Activated effector memory CD4-positive, alpha-beta T cell treated with Interleukin-2 at 50 U/mL for 16 hours (primary cell): ENCODE measurements at places on chromosomes 1 and 21.
A peak's percentile ranks its signal among the peaks of the same experiment; 100 is the strongest.

GRCh38 chr1:188089461-188089860 lies 1260.7 kb downstream of the PLA2G4A start:
- no peak for DNase-seq

DNA sequence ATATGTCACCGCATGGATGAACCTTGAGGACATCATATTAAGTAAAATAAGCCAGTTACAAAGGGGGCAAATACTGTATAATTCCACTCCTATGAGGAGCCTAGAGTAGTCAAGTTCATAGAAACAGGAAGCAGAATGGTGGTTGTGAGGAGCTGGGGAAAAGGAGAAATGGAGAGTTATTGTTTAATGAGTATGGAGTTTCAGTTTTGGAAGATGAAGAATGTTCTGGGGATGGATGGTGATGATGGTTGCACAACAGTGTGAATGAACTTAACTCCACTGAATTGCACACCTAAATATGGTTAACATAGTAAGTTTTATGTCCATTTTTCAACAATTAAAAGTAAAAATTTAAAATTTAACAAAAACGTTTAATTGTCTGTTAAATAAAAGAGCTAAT lies 220.9 kb upstream of the JUN start:
- DNase-seq = no peak

- no peak for DNase-seq
Observed at GRCh38 chr1:42551180-42551579, 88.1 kb downstream of the CCDC30 start.

- no peak for DNase-seq
Observed at GRCh38 chr1:230077011-230077410, 10.0 kb downstream of the GALNT2 start.

- peak; percentile 51 for DNase-seq
Observed at GRCh38 chr1:161013488-161014230, 7.3 kb downstream of the F11R start.

DNA sequence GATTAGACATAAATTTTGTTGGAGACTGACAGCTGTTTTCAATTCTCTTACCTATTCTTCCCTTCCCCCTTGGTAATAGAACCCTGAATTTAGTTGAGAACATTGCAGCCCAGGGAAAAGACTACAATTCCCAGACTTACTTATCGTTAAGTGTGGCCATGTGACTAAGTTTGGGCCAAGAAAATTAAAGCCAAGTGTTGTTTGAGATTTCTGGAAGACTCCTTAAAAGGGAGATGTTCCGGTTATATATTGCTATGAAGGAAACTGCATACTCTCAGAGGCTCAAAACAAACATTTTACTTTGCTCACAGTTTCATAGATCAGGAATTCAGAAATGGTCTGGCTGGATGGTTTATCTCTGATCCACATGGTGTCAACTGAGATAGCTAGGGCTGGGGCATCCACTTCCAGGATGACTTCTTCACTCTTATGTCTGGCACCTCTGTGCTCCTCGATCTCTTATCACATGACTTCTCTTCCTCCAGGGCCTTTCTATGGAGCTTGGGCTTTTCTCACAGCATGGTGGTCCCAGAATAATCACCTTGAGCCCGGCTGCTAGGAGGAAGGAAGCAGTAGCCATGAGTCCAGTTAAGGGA lies 22.4 kb upstream of the CD34 start:
- no peak for DNase-seq

GRCh38 chr1:66464802-66465201 lies 69.2 kb upstream of the SGIP1 start:
- no peak for DNase-seq

- DNase-seq = no peak
Observed at GRCh38 chr1:233909195-233909594, 4.7 kb downstream of the SLC35F3 start.

GRCh38 chr1:175927944-175928343 lies 184.5 kb upstream of the TNR start:
- DNase-seq = no peak

GRCh38 chr1:159853417-159854115 lies 8.9 kb downstream of the VSIG8 start:
- no peak for DNase-seq

- DNase-seq = no peak
Observed at GRCh38 chr1:81878538-81878937, 77.8 kb downstream of the ADGRL2 start.

DNA sequence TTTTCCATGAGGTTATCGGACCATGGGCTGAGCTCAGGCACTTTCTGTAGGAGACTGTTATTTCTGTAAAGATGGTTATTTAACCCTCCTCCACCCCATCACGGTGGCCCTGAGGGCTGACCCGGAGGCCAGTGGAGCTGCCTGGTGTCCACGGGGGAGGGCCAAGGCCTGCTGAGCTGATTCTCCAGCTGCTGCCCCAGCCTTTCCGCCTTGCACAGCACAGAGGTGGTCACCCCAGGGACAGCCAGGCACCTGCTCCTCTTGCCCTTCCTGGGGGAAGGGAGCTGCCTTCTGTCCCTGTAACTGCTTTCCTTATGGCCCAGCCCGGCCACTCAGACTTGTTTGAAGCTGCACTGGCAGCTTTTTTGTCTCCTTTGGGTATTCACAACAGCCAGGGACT lies 2.6 kb upstream of the CCDC28B start:
- no peak for DNase-seq

- DNase-seq = no peak
Observed at GRCh38 chr1:93620841-93621210, 60.8 kb downstream of the BCAR3 start.

- no peak for DNase-seq
Observed at GRCh38 chr1:7785108-7785507, 1.0 kb downstream of the PER3 start.

- DNase-seq = no peak
Observed at GRCh38 chr1:203690730-203691129, 64.1 kb downstream of the ATP2B4 start.

DNA sequence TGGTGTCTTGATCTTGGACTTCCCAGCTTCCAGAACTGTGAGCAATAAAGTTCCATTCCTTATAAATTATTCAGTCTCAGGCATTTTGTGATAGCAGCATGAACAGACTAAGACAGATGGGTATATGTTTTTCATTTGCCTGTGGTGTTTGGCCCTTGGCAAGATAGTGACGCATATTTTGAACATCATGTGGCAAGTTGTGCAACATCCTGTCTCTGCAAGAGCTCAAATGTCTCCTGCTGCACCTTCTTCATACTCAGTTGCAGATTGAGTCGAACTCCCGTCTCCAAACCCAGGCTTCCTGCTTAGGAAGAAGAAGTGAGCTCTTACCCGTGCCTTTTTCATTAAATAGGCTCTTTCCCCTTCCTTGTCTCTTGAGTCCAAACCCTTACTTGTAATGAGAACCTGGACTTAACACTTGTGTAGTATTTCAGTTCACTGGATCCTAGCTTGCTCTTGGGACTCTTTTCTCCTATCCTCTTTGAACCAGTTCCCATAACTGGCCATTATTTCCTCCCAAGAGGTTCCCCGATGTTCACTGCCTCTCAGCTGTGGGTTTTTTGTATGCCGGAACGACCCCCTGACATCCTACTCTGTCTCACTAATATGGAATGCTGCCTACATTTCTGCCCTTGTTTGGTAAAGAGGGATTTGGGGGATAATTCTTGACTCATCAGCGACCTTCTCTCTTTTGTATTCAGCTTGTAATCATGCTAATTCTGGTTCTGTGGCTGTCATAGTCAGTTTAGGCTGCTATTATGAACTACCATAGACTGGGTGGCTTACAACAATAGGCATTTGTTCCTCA lies 125.0 kb upstream of the KCNK2 start:
- no peak for DNase-seq

GRCh38 chr1:163227126-163227525 lies 24.4 kb upstream of the RGS5 start:
- no peak for DNase-seq

DNA sequence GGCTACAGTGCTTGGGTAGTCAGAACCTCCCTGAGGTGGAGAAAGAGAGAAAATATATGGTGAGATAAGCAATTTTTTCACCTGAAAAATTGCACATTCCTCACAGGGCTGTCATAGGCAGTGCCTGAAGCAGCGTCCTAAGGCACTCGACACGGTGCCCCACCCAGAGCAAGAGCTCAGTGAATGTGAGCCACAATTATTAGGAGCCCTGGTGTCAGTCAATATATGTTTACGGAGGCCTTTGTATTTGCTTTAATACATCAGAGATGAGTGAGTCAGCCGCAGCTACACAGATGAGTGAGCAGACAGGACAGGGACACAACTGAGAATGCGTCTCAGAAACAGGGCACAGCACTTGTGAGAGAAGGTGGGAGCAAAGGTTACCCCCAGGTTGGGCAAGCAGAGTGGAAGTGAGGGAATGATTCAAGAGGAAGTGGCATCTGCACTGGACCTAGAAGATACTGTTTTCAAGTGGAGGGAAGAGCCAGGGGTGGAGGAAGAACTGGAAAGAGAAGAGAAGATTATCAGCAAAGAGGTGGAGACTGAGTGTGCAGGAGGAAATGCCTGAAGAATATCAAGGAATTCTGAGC lies 5.2 kb upstream of the PIGC start:
- no peak for DNase-seq

DNA sequence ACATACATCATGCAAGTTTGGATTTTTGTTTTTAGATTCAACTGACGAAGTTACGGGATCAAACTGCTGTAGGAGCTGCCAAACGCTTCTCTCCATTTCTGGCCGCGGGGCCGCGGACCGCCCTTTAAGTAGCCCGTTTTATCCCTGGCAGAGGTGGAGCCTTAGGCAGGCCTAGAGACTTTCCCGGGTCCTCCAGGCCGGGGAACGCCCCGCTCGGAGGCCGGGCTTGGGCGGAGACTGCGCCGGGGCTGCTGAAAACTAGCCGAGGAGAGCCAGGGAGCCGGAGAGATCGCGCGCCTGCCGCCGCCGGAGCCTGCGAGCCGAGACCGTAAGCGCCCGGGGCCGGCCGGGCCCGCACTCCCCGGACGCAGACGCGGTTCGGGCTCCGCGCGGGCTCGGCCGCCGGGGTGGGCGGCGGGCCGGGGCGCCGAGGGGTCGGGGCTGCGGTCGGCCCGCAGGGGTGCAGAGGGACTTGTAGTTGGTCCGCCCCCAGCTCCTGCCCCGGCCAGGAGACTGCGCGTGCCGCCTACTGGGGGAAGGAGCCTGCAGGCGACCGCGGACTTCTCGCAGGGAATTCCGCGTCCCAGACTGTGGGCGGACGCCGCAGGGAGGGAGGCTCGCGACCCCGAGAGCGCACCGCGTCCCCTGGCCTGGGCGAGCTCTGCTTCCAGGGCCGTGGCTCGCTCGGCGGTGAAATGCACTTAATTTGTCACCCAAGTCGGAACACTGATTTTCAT lies at the start of gene EPHX1:
TSS of gene EPHX1 (plus strand) at position 283 of the 737 bp plus-strand sequence. CDS start 18,606 bp downstream, outside the sequence.
- peak; percentile 49 for DNase-seq

- no peak for DNase-seq
Observed at GRCh38 chr1:67514300-67514699, 84.1 kb upstream of the SERBP1 start.

DNA sequence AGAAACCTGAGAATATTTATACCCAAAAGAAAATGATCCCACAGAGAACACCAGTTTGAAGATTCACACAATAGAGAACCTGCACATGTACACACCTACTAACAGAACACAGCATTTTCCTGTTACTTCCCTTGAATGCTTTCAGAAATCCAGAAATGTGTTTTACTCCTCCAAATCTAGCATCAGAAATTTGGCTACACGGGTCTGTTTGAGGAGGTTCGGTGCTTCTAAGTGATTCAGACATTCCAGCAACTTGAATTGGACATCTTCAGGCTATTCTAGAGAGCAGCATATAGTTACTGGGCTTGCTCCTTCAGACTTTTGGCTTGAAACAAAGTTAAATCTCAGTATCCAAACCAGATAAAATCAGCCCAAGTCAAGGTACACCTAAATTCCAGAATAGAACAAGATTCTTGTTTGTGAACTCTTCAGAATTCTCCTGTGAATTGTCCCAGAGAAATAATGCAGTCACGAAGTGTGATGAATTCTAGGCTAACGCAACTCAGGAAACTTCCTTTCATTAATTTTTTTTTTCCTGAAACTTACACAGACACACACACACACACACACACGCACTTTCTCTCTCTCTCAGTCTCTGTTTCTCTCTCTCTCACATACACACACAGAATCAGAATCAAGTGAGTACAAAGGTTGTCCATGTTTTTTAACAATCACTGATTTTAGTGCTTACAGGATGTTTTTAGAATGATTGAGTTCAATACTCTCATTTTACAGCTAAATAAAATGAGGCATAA lies 278.4 kb upstream of the SNX7 start:
- no peak for DNase-seq

GRCh38 chr1:228144993-228145343 lies 4.8 kb upstream of the GJC2 start:
- DNase-seq = no peak

GRCh38 chr1:231867607-231868006 lies 241.0 kb downstream of the DISC1 start:
- no peak for DNase-seq

DNA sequence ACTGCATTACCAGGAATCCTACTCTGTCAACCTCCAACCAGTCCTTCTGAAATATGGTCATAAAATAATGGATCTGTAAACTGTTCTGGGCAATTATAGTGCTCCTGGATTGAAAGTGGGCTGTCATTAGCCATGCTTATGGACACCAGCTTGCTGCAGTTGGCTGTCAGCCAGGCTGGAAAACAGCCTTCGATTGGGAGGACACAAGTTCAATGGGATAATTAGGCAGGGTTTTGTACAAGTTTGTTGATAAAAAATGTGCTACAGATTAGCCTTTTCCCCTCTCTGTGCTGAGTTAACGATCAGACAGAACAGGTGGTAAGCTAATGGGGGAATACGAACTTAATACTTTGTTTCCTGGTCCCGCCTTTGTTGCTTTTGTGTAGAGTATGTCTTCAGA lies 413.9 kb downstream of the DUSP10 start:
- DNase-seq = no peak

- DNase-seq = no peak
Observed at GRCh38 chr1:176068256-176068655, 138.8 kb downstream of the COP1 start.

DNA sequence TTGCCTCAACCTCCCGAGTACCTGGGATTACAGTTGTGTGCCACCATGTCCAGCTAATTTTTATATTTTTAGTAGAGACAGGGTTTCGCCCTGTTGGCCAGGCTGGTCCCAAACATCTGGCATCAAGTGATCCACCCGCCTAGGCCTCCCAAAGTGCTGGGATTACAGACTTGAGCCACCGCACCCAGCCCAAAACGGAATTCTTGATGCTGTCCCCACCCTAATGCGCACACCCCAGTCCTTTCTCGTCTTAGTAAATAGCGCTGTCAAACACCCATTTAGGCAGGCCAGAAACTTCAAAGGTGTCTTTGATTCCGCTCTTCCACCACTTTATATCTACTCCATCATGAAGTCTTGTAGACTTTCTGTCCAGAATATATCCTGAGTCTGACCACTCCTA lies 35.1 kb downstream of the ITSN1 start:
- DNase-seq = no peak

DNA sequence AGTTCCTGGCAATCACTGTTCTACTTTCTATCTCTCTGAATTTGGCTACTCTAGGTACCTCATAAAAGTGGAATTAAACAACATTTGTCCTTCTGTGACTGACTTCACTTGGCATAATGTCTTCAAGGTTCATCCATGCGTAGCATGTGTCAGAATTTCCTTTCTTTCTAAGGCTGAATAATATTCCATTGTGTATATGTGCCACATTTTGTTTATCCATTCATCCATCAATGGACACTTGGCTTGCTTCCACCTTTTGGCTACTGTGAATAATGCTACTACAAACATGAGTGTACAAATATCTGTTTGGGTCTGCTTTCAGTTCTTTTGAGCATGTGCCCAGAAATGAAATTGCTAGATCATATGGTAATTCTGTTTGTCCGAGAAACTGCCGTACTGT lies 14.7 kb downstream of the CACHD1 start:
- DNase-seq = no peak
